ENCODE measurements at places on chromosomes 3 and 15. TPM values are rescaled to one million over a fixed set of nuclear protein-coding genes. Genes with fewer than 3 reads are reported as not detected.

DNA sequence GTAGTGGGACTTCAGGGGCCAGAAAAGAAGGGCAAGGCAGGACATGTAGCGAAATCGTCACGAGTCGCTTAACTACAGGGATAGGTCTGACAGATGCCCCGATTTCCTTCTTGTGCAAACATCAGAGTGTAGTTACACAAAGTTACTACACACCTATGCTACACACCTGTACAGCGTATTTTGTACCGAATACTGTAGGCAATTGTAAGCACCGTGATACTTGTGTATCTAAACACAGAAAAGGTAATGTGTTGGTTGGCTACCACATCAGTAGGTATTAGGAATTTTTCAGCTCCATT, 515 bp upstream of the MTHFS start:
- DNase-seq: no peak

- DNase-seq: no peak
Observed at GRCh38 chr3:78792212-78792611, 975.6 kb downstream of the ROBO1 start.

GRCh38 chr3:123374016-123374415, 74.9 kb downstream of the ADCY5 start:
- DNase-seq: no peak

The SH2D7 gene
- 0.48 TPM for polyA plus RNA-seq

DNA sequence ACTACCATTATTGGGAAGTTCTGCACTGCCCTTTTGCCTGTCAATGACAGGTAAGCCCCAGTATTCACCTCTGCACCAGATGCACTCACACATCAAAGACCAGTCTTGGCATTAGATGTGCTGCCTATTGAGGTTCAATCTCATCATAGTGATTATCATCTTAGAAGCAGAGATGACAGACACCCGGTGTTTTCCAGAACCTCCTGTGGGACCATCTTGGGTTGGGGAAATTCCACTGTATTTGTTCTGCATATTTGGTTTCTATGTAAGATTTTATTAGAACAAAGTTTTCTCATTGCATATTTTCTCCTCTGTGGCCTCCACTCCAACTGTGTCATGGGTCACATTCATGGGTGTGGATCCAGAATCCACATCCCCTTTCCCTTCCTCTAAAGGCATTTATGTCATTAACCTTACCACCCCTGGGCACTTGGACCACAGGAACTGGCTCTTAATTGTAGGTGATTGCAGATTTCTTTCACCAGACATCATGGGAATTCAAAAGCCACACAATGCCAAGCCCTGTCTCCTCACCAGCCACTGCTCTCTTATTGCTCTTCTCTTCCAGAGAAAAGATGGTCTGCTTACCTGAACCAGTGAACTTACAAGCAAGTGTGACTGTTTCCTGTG, 31.2 kb downstream of the PLA1A start:
- DNase-seq: no peak

- DNase-seq: no peak
Observed at GRCh38 chr3:136343873-136344555, 93.9 kb downstream of the PCCB start.

DNA sequence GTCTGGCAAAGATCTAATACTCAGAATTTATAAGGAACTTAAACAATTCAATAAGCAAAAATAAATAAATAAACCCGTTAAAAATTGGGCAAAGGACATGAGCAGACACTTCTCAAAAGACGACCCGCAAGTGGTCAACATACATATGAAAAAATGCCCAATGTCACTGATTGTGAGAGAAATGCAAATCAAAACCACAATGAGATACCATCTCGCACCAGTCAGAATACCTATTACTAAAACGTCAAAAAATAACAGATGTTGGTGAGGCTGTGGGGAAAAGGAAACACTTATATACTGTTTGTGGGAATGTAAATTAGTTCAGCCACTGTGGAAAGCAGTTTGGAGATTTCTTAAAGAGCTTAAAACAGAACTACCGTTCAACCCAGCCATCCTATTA, 188.0 kb upstream of the MRPL3 start:
- DNase-seq: no peak

The SLC24A5 gene
- polyA plus RNA-seq: 1.3 TPM

- DNase-seq: no peak
Observed at GRCh38 chr15:70432924-70433495, 330.3 kb downstream of the UACA start.

GRCh38 chr15:99424978-99425656, 140.7 kb upstream of the MEF2A start:
- no peak for DNase-seq

GRCh38 chr3:101984356-101984755, 135.0 kb downstream of the NFKBIZ start:
- no peak for DNase-seq

GRCh38 chr15:49148298-49148697, 7.1 kb downstream of the COPS2 start:
- DNase-seq: no peak

The STAC gene
- polyA plus RNA-seq: 5.3 TPM

- DNase-seq: no peak
Observed at GRCh38 chr3:119726909-119727308, 24.1 kb downstream of the CFAP91 start.

The MLF1 gene
- 55.1 TPM for polyA plus RNA-seq

GRCh38 chr3:113825090-113825489, 13.5 kb upstream of the GRAMD1C start:
- DNase-seq: no peak

The LEKR1 gene
- polyA plus RNA-seq: 4.6 TPM

DNA sequence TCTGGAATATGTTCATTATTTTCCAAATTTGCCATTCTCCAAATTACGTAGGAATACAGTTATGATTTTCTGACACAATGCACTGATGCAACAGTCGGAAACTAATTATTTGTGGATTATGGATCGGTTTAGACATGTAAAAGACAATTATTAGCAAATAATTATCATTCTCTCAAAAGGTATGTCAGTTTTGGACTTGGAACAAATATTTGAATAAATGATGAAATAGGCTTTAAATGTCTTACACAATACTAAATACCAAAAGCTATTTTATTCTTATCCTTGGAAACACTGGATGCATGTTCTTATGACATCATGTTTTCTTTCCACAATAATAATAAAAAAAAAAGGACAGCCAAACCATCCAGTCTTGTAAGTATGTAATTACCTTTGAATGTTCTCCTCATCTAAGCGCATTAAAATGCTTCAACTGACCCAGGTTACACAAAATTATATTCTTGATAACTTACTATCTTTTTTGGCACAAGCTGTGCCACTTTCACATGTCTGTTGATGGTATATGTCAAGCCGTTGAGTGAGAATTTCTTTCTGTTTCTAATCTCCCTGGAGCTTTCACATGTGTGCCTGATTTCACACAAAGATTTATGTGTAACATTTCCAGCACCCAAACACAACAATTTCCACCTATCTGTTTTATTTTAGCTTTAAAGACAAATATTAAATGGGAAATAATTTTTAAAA, 238.5 kb upstream of the ZNF385D start:
- DNase-seq: no peak

- DNase-seq: no peak
Observed at GRCh38 chr3:141600331-141600730, 113.5 kb downstream of the RASA2 start.

The IL17RD gene
- 55.6 TPM for polyA plus RNA-seq

DNA sequence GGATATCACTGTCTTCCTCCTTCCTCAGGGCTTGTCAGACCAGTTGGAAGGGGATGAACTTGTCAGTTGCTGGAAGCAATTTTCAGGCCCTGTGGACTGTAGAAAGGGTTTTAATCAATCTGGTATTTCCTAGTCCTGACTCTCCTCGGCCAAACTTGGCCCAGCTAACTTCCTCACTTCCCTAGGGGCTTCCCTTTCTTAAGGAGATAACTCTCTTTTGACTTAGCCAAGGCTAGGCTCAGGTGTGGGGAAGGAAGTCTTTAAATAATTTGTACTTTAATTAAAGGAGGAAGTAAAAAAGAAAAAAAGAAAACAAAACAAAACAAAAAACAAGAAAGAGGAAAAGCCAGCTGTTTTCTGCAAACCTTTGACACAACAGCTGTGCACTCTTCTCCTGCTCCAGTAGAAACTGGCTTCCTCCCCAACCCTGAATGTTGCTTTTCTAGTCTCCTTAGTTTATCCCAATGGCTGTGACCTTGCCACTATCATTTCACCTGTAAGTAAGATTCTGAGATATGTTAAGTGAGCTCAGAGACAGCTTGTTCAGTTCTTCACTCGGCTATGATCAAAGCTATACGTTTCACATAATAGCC, 53.0 kb upstream of the ST3GAL6 start:
- DNase-seq: peak; percentile 18

The RETNLB gene
- not detected for polyA plus RNA-seq

The PTH1R gene
- 233 TPM for polyA plus RNA-seq

DNA sequence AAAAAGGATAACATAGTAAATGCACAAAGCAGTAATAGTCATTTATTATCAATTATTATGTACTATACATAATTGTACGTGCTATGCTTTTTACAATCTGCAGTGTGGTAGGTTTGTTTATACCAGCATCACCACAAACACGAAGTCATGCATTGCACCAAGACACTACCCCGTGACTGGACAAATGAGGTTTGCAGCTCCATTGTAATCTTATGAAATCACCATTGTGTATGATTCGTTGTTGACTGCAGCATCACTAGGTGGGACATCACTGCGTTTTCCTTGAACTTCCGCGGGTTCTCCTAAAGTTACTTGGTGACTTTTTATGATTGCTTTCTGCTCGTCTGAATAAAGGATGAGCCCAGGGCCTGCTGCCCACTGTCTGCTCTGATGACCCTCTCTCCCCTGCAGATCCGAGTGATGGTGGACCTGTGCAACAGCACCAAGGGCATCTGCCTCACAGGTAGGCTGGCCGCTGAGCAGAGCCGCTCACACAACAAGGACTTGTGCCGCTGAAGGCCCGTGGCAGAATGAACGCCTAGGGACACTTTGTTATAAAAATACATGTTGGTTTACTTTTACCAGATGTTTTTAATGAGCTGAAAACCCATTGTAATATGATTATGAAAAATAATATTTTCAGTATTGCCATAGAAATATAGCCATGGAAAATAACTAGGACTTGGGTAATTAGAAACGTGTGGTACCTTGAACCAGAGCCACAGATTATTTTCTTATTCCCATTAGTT, 35.8 kb downstream of the GLDN start:
- DNase-seq: no peak

DNA sequence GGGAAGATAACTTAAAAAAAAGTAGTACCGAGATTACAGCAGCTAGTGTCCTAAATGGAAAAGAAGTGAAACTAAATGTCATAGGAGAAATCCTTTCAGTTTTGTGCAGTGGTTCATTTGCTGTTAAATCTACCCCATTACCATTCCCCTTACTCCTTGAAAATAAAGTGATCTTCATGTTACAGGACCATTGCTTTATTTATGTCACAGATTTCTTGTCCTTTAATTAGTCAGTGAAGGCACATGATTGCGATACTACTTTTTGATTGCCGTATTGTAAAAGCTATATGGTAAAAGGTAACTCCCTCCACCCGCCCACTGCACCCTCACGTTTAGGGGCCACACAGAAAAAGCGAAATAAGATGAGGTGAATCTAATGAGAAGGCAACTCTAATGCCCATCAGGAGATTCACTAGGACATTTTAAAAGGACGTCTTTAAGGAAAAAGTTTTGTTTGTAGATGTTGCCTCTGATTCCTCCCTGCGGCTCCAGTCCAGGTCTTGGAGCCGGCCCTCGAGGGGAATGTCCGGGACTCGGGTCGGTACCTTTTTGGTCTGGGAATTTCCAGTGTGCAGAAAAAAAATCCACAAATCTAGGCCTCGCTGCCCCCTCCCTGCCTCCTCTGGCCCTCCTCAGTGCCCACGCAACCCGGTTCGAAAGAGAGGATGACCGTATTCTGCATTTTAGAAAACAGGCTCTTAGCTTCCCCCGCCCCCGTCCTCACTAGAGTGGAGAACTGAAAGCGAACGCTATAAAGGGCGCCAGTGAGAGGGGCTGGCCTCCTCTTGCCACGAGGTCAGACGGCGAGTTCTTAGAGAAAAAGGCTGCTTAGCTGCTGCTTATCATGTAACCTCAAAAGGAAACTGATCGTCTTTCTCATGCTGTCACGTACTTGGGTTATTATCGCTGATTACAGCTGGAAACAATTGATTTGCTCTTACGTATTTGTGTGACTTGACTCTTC, 21.8 kb upstream of the NFKBIZ start:
- DNase-seq: no peak

The POPDC2 gene
- 4.5 TPM for polyA plus RNA-seq

GRCh38 chr3:141955175-141955574, 78.7 kb downstream of the ATP1B3 start:
- no peak for DNase-seq

The CIP2A gene
- polyA plus RNA-seq: 20.5 TPM

The FRMD4B gene
- polyA plus RNA-seq: 37.4 TPM

- DNase-seq: no peak
Observed at GRCh38 chr3:158765518-158766205, 33.4 kb upstream of the RARRES1 start.

DNA sequence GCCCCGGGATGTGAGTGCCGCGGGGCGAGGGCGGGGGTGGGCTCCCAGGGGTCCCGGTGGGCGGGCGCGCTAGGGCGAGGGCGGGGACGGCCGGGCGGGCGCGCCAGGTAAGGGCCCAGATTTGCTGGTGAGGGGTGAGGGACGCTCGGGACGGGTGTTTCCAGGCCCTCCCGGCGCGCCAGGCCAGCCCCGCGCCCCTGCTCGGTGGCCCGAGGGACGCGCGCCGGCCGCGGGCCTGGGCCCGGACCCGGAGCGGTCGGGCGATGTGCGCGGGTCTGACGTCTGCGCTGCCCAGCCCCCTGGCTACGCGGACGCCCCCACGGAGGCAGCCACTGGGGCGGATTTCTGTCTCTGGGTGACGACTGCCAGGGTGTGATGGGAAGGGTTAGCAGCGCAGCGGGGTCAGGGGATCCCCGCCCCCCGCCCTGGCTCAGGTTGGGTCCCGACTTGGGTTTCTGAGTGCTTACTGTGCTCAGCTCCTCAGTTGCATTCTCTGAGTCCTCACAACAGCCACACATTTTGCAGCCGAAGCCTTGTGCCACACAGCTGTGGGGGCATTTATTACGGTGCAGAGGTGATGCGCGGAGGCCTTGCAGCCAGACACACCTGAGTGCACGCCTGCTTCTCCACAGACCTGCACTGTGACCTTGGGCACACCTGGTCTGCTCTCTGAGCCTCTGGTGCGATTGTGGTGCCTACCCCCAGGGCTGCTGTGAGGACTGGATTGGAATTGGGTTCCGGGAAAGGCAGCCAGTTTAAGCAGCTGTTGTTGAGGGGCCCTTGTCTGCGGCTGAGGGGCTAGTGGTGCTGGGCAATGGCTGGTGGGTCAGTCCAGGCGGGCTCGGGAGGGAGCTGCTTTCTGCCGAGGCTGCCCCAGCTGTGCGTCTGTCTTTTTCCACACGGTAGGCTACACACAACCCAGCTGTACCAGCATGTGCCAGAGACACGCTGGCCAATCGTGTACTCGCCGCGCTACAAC, 523 bp downstream of the HDAC11 start:
- DNase-seq: no peak

All from left renal cortex interstitium (tissue), 4 donors.